CD4-positive, alpha-beta T cell (primary cell): ENCODE measurements at places on chromosomes 12 and 14. TPM values are rescaled to one million over a fixed set of nuclear protein-coding genes. Genes with fewer than 3 reads are reported as not detected.

- no peak overlapping the region for H3K27ac ChIP-seq
- no peaks in the 10 kb centered on the region for H3K27me3 ChIP-seq
- H3K4me3 ChIP-seq: no peak overlapping the region
- no peaks in the 10 kb centered on the region for H3K4me1 ChIP-seq
These were observed 25.6 kb downstream of the ATXN2 start for GRCh38 chr12:111573476-111573875.

Gene APOLD1
- 1.8 TPM for total RNA-seq

DNA sequence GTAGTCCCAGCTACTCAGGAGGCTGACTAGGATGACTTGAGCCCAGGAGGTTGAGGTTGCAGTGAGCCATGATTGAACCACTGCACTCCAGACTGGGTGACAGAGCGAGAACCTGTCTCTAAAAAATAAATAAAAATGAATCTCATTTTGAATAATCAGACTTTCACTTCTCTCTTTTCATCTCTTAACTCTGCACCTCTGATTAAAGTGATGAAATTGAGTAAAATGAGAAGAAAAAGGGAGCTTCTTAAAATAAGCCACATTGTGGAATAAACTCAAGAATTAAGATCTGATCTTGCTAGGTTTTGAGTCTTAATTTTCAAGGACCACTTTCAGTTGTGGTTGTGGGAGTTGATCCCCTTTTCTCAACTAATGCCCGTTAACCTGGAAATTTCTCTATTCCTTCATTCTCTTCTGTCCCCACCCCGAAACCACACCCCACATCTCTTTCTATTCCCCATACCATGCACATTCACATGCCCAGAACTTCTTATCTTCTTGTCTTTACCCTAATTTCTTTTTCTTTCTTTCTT is 70.9 kb upstream of the ETV6 start:
- no peak overlapping the region for H3K27ac ChIP-seq
- no peaks in the 10 kb centered on the region for H3K36me3 ChIP-seq
- H3K4me3 ChIP-seq: no peak overlapping the region
- peaks cover 3% of the 10 kb centered on the region for H3K4me1 ChIP-seq
- no peak for DNase-seq
- H3K27me3 ChIP-seq: no peaks in the 10 kb centered on the region

Gene ZBTB25
- 58.1 TPM for total RNA-seq

Gene CLEC1B
- total RNA-seq: not detected

DNA sequence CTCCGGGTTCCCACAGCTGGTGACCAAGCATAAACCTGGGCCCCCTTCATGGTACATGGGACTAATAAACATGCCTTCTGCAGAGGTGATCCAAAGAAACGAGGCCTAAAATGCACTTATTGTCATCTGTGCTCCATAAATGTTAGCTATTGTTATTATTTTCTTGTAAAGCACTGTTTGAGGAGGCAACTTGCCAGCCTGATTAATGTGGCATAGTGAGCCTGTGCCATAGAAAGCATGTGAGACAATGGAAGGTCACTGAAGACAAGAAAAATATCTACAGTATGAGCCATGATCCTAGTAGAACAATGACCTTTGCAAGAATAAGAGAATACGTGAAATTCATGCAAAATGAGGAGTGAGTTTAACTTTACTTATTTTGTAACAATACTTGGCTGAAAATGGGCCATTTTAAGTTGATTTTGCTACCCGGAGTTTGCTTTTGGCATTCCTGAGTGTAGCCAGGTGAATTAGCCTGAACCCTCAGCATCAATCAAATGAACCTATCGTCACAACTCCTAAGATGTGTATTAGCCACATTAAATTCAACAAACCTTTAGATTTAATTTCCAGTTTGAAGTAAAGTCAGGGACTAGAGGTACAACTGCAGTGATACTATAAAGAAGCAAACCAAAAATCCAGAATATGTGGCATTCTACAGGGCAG is 52.2 kb downstream of the CPM start:
- no peaks in the 10 kb centered on the region for H3K36me3 ChIP-seq
- no peak overlapping the region for H3K27ac ChIP-seq
- DNase-seq: no peak
- no peak overlapping the region for H3K4me3 ChIP-seq

GRCh38 chr12:86414201-86414600 is 158.0 kb upstream of the MGAT4C start:
- H3K4me3 ChIP-seq: no peak overlapping the region
- H3K27ac ChIP-seq: no peak overlapping the region
- no peaks in the 10 kb centered on the region for H3K27me3 ChIP-seq
- no peaks in the 10 kb centered on the region for H3K36me3 ChIP-seq
- no peak for DNase-seq
- no peaks in the 10 kb centered on the region for H3K4me1 ChIP-seq

GRCh38 chr12:7101694-7102131 is 7.3 kb downstream of the C1RL start:
- H3K4me1 ChIP-seq: peaks cover 10% of the 10 kb centered on the region
- no peaks in the 10 kb centered on the region for H3K27me3 ChIP-seq
- H3K27ac ChIP-seq: no peak overlapping the region
- no peak overlapping the region for H3K4me3 ChIP-seq
- DNase-seq: no peak

DNA sequence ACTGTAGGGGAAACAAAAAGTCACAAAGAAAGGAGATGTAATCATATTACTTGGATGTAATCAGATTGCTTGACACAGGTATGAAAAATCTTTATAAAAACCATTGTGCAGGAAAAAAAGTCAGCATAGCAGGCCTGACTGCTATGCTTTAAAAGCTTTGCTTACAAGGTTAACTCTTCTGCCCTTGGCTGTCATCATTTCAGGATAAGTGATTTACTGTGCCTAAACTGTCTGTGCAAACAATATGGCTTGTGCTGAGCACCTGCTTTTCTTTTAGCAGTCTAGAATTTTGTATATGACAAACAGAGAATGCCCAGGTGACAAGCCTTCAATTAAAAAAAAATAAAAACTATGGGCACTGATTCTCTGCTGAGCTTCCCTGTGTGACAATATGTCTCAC is 63.8 kb upstream of the PLEKHG7 start:
- H3K4me1 ChIP-seq: no peaks in the 10 kb centered on the region
- H3K27ac ChIP-seq: no peak overlapping the region
- no peaks in the 10 kb centered on the region for H3K36me3 ChIP-seq
- no peak for DNase-seq
- no peak overlapping the region for H3K4me3 ChIP-seq

DNA sequence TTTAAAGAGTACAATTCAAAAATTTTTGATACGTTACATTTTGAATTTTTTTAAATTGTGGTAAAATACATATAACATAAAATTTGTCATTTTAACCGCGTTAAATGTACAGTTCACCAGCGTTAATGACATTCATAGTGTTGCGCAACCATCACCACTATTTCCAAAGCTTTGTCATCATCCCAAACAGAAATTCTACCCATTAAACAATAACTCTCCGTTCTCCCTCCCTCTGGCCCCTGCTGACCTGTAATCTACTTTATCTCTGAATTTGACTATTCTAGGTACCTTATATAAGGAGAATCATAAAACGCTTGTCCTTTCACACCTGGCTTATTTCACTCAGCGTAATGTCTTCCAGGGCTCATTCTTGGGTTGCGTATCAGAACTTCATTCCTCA is 69.1 kb upstream of the DYNC1H1 start:
- no peak overlapping the region for H3K27ac ChIP-seq
- no peak overlapping the region for H3K4me3 ChIP-seq
- no peaks in the 10 kb centered on the region for H3K27me3 ChIP-seq
- H3K4me1 ChIP-seq: no peaks in the 10 kb centered on the region

DNA sequence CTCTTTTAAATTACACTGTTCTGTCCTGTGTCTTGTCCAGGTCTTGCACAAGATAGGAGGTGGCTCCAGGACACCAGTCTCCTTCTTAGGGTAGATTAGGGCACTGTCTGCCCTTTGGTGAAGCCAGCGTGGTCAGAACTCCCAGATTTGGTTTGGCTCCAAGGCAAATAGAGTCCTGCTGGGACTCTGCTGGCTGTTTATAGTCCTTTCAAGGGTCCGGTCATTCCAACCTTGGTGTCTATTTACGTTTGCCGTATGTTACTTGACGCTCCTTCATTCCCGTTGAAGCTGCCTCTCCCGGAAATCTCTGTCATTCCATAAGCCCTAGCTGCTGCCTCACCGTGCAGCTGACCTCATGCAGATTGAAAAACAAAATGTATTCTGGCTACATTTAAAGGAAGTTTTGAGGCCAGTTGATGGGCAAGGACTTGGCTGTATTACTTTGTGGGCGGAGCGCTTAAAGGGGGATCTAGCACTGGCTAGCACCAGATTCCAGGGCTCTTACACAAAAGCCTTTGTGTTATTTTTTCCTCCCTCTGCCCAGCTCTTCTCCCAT is 180.6 kb downstream of the AKAP6 start:
- DNase-seq: no peak
- H3K4me3 ChIP-seq: no peak overlapping the region
- H3K27me3 ChIP-seq: no peaks in the 10 kb centered on the region
- no peaks in the 10 kb centered on the region for H3K36me3 ChIP-seq

- H3K27me3 ChIP-seq: no peaks in the 10 kb centered on the region
- H3K4me1 ChIP-seq: no peaks in the 10 kb centered on the region
- no peak overlapping the region for H3K4me3 ChIP-seq
- no peaks in the 10 kb centered on the region for H3K36me3 ChIP-seq
- no peak for DNase-seq
These were observed 184.4 kb upstream of the CCND2 start for GRCh38 chr12:4089121-4089606.

Gene CEBPE
- not detected for total RNA-seq

Gene TTC5
- total RNA-seq: 9.7 TPM

Gene RALGAPA1
- total RNA-seq: 72.0 TPM

GRCh38 chr12:132030367-132031038 is 80.8 kb downstream of the EP400 start:
- no peaks in the 10 kb centered on the region for H3K4me1 ChIP-seq
- no peaks in the 10 kb centered on the region for H3K27me3 ChIP-seq
- DNase-seq: no peak
- no peak overlapping the region for H3K27ac ChIP-seq
- H3K4me3 ChIP-seq: no peak overlapping the region
- peaks cover 92% of the 10 kb centered on the region for H3K36me3 ChIP-seq

Gene SYNE3
- 31.4 TPM for total RNA-seq

DNA sequence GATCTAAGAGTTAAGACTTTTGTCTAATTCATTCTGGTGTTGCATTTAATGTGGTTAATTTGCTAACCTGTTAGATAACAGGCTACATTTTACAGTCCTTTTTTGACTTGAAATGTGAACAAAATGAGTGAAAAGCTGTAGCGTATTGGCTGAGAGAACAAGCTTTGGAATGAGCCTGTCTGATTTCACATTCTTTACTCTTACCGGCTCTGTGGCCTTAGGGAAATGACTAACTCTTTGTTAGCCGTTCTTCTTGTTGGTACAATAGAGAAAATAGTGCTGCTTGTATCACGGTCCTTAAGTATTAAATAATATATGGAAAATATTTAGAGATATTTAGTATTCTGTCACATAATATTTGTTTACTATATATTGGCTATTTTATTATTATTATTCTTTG is 1.9 kb downstream of the MNAT1 start:
- peaks cover 4% of the 10 kb centered on the region for H3K4me1 ChIP-seq
- peaks cover 8% of the 10 kb centered on the region for H3K27me3 ChIP-seq
- no peak overlapping the region for H3K4me3 ChIP-seq
- H3K27ac ChIP-seq: no peak overlapping the region
- DNase-seq: no peak

- H3K27ac ChIP-seq: no peak overlapping the region
- DNase-seq: peak; percentile 24
- no peaks in the 10 kb centered on the region for H3K36me3 ChIP-seq
- H3K4me3 ChIP-seq: peak overlapping the region; percentile 40
- no peaks in the 10 kb centered on the region for H3K27me3 ChIP-seq
These were observed 438.4 kb upstream of the OR4E1 start for GRCh38 chr14:22112004-22112403.
